ENCODE measurements at places on chromosomes 16 and 17.

DNA sequence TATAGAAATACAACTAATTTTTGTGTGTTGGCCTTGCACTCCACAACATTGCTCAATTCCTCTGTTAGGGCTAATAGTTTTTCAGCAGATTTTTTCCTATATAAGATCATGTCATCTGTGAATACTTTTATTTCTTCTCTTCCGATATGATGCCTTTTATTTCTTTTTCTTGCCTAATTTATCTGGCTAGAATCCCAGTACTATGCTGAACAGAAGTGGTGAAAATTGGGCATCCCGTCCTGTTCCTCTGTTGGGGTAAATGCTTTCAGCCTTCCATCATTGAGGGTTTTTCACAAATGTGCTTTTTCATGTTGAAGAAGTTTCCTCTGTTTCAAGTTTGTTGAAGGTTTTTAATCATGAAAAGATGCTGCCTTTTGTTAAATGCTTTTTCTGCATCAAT lies 22.7 kb upstream of the TNFRSF13B start:
- no peak for DNase-seq

DNA sequence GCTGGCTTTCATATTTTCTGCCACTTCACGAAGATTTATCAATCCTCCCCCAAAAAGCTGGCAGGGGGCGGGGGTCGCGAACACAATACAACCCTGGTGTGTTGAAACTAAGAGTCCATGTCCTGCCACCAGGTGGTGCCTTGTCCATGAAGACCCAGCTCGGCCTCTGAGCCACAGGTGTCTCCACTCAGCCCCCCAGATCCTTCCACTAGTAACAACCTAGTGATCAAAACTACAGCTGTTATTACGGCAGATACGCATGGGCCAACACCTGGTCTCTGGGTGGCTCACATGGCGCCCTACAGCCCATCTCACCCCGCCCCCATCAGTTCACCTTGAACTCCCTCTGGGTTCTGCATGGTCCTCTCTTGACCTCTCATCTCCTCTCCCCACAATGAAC lies 27.7 kb downstream of the USP7 start:
- DNase-seq = no peak

DNA sequence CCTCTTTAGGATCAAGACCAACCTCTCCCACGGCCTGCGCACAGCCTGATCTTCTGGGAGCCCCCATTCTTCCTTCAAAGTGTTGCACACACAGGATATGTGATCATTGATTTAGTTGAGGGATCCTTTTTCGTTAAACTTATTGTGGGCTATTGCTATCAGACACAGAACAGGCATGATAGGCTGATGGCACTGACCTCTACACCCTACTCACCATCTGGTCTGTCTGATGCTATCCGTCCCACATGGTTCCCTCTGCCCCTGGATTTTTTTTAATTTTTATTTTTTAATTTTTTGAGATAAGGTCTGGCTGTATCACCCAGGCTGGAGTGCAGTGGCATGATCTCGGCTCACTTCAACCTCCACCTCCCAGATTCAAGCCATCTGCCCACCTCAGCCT lies 19.2 kb upstream of the LITAF start:
- DNase-seq = no peak

- DNase-seq = no peak
Measured at GRCh38 chr16:85898521-85899442, at the start of gene IRF8. Gene IRF8, plus strand, starts transcription at chr16:85899162. Its CDS starts 3,854 bp downstream, at chr16:85903016.

DNA sequence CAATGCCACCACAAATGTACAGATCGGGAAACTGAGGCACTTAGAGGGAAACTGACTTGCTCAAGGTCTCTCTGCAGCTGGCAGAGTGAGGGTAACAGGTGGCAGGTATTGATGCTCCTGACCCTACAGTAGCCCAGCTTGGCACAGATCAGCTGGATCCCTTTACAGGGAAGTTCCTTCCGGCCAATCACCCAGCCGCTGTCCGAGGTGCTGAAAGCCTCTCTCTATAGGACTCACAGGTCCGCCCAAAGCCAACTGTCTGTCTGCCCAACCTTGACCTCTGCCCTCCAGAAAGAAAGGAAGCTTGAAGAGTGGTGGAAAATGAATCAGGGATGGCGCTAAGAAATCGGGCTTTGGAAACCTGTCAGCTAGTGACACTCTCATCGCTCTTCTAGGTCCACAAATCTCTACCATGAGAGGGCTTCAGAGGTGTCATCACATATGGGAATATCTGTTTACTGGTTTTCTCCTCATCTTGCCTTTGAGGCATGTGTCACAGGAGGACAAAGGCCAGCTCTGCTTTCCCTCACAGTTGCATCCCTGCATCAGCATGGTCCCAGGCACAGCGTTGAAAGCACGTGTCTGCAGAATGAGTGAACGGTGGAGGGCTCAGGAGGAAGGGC lies 246.2 kb downstream of the KATNIP start:
- DNase-seq = no peak
